HepG2 (cell line): ENCODE measurements at places on chromosomes 11 and 22.
A peak's percentile ranks its signal among the peaks of the same experiment; 100 is the strongest.

GRCh38 chr11:78023426-78023825, 350 bp upstream of the KCTD14 start:
- H3K36me3 ChIP-seq = no peaks in the 10 kb centered on the region
- no peaks in the 10 kb centered on the region for H3K27me3 ChIP-seq
- no peak for DNase-seq
- H3K27ac ChIP-seq = peak overlapping the region; percentile 63
- peak overlapping the region; percentile 67 for H3K4me3 ChIP-seq

- H3K27ac ChIP-seq = no peak overlapping the region
- no peaks in the 10 kb centered on the region for H3K36me3 ChIP-seq
- peaks cover 60% of the 10 kb centered on the region for H3K27me3 ChIP-seq
- no peak for DNase-seq
- H3K4me1 ChIP-seq = peaks cover 21% of the 10 kb centered on the region
These were observed 14.4 kb downstream of the KCNQ1 start for GRCh38 chr11:2459016-2459725.

DNA sequence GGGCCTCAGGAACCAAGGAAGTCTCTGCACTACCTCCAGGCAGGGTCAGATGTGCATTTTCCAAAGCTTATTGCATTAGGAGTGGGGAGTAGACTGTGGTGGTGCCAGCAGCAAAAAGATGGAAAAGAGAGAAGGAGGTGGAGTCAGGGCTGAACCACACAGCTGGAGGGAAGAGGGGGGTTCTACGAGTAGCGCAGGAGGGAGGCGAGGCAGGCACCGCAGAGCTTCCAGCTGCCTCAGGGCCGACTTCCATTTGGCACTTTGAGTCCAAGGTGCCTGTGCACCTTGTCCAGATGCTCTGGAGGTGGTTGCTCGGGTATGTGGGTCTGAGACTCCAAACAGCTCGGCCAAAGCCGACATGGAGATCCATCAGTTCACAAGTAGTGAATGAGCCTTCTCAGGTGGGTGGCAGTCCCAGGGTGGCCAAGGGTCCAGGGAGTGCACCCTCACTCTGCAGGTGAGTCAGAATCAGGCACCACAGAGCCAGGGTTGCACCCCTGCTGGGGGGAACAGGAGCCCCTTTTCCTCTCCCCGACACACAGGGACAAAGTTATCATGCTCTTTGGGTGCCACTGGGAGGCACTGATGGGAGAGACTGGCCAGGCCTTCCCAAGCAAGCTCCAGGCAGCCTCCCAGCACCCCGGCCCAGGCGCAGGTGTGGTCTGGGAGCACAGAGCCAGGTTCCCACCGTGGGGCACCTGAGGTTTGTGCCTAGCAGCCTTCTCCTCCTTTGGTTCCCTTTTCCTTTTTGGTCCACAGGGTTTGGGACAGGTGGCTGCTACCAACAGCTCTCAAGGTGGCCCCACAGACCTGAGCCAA, 30.2 kb downstream of the GGT5 start:
- H3K4me3 ChIP-seq = no peak overlapping the region
- no peaks in the 10 kb centered on the region for H3K36me3 ChIP-seq
- H3K27me3 ChIP-seq = no peaks in the 10 kb centered on the region
- no peak overlapping the region for H3K27ac ChIP-seq
- H3K4me1 ChIP-seq = peaks cover 32% of the 10 kb centered on the region
- no peak for DNase-seq

DNA sequence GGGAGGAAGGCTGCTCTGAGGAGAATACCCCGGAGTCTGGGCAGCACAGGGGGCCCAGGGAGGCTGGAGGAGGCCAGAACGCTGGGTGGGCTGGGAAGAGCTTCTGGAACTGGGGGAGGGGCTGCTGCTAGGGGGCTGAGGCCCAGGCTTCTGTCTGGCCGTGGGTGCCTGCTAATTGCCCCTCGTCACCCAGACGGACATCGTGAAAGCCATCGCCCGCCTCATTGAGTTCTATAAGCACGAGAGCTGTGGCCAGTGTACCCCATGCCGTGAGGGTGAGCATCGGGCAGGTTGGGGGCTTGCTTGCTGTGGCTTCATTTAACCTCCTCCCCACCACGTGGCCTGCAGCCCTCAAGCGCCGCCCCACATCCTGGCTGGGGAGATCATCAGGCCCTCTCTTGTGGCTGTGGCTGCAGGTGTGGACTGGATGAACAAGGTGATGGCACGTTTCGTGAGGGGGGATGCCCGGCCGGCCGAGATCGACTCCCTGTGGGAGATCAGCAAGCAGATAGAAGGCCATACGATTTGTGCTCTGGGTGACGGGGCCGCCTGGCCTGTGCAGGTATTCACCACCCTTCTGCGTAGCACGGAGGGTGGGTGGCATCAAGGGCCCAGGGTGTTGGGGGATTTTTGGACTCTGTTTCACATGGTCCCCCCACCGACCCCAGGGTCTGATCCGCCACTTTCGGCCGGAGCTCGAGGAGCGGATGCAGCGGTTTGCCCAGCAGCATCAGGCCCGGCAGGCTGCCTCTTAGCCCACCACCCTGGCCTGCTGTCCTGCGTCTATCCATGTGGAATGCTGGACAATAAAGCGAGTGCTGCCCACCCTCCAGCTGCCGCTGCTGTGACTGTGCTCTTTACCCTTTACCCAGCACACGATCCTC, 5.2 kb downstream of the NDUFV1 start:
- no peaks in the 10 kb centered on the region for H3K27me3 ChIP-seq
- H3K36me3 ChIP-seq = peaks cover 33% of the 10 kb centered on the region; the same call in 2 of the 3 replicates
- no peak for DNase-seq
- H3K27ac ChIP-seq = no peak overlapping the region

- peaks cover 5% of the 10 kb centered on the region for H3K36me3 ChIP-seq
- peak overlapping the region; percentile 95 for H3K27ac ChIP-seq
- peaks cover 30% of the 10 kb centered on the region for H3K4me1 ChIP-seq
- DNase-seq = peak; percentile 93
- peak overlapping the region; percentile 76 for H3K4me3 ChIP-seq
- no peaks in the 10 kb centered on the region for H3K27me3 ChIP-seq
These were observed 553 bp upstream of the TCIRG1 start for GRCh38 chr11:68038226-68038717.
